Fibroblast of the aortic adventitia (primary cell): ENCODE measurements at places on chromosomes 7 and 10. TPM values are rescaled to one million over a fixed set of nuclear protein-coding genes. Genes with fewer than 3 reads are reported as not detected.

Gene NPTX2
- total RNA-seq: 0.25 and 2.5 TPM in 2 replicates

Gene CHAT
- total RNA-seq: not detected in 2 replicates

Gene HOXA3
- 1.2 and 3.5 TPM in 2 replicates for total RNA-seq

Gene MYH16
- total RNA-seq: not detected in 2 replicates

Gene CYP26A1
- total RNA-seq: not detected in 2 replicates

Gene SYT15B
- 0.16 TPM in 1 of 2 replicates, not detected in the other for total RNA-seq

Gene GSDME
- 43.3 and 59.9 TPM in 2 replicates for total RNA-seq

Gene SEMA3E
- total RNA-seq: 0.98 and 16.1 TPM in 2 replicates

Gene TRPV5
- total RNA-seq: not detected in 2 replicates

Gene TRIM50
- total RNA-seq: not detected in 2 replicates

Gene PDE1C
- total RNA-seq: 7.4 and 187 TPM in 2 replicates

Gene PNLIP
- total RNA-seq: not detected in 2 replicates

Gene PHKG1
- 2.3 and 3.4 TPM in 2 replicates for total RNA-seq

Gene PIK3AP1
- 2.0 TPM in 1 of 2 replicates, not detected in the other for total RNA-seq

Gene TAS2R41
- 0.09 TPM in 1 of 2 replicates, not detected in the other for total RNA-seq

Gene SLC26A3
- not detected in 2 replicates for total RNA-seq

Gene FGFR2
- not detected in 2 replicates for total RNA-seq

Gene BAG3
- total RNA-seq: 7.8 and 19.2 TPM in 2 replicates

Gene ETV1
- 5.8 and 75.7 TPM in 2 replicates for total RNA-seq

Gene ANKRD7
- total RNA-seq: 1.4 and 3.9 TPM in 2 replicates

Gene FGFBP3
- 1.2 and 1.8 TPM in 2 replicates for total RNA-seq

Gene OGDHL
- total RNA-seq: under 0.01 and 0.57 TPM in 2 replicates

Gene GIMAP2
- 0.27 and 0.98 TPM in 2 replicates for total RNA-seq

Gene MSMB
- not detected in 2 replicates for total RNA-seq

Gene HYAL4
- not detected in 2 replicates for total RNA-seq

Gene PLXNA4
- 3.0 and 5.5 TPM in 2 replicates for total RNA-seq

Gene FAM13C
- total RNA-seq: 3.3 and 9.1 TPM in 2 replicates

Gene HMX3
- not detected in 2 replicates for total RNA-seq

Gene CFAP46
- total RNA-seq: 0.09 and 1.5 TPM in 2 replicates

Gene POLR2J2
- total RNA-seq: 3.3 and 11.4 TPM in 2 replicates

Gene XRCC2
- 1.1 and 8.1 TPM in 2 replicates for total RNA-seq

Gene OR2A42
- total RNA-seq: not detected in 2 replicates

Gene CEP55
- 2.7 and 36.9 TPM in 2 replicates for total RNA-seq

Gene SAP25
- total RNA-seq: not detected in 2 replicates

Gene TAS2R4
- total RNA-seq: 2.3 and 4.5 TPM in 2 replicates

Gene PEX1
- 7.5 and 22.3 TPM in 2 replicates for total RNA-seq

Gene ASAH2
- total RNA-seq: 0.25 and 1.5 TPM in 2 replicates

Gene IGF2BP3
- 2.9 and 116 TPM in 2 replicates for total RNA-seq

Gene C10orf53
- total RNA-seq: not detected in 2 replicates

Gene SLC26A5
- not detected in 2 replicates for total RNA-seq

Gene NUP205
- total RNA-seq: 77.5 and 78.4 TPM in 2 replicates

Gene SFR1
- total RNA-seq: 11.0 and 39.9 TPM in 2 replicates

Gene MEIG1
- not detected in 2 replicates for total RNA-seq
